ENCODE measurements at places on chromosomes 5 and 9.

- DNase-seq: no peak
Observed at GRCh38 chr5:14105718-14106410, 37.3 kb upstream of the TRIO start.

DNA sequence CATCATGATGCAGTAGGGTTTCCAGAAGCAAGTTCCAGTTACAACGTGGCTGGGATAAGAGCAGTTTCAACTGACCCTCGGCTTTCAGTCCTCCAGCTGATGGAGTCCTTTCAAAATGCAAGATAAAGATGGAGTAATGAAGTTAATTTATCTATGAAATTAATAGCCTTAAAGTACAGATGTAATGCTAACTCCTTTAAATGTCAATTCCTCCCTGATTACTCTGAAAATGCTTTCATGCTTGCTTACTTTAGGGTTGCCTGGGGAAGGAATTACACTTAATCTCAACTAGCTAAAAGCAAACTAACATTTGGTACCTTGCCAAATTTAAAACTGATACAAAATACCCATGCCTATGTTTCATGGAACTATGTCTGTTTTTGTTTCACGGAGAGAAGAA, 178.4 kb downstream of the KIAA0825 start:
- no peak for DNase-seq

GRCh38 chr5:153953411-153953810, 85.3 kb downstream of the FAM114A2 start:
- no peak for DNase-seq

- no peak for DNase-seq
Observed at GRCh38 chr5:52818360-52818759, 30.6 kb downstream of the ITGA1 start.

GRCh38 chr5:139046551-139046950, 151.6 kb downstream of the SIL1 start:
- no peak for DNase-seq

GRCh38 chr5:167255926-167256325, 1035.5 kb upstream of the WWC1 start:
- DNase-seq: no peak

DNA sequence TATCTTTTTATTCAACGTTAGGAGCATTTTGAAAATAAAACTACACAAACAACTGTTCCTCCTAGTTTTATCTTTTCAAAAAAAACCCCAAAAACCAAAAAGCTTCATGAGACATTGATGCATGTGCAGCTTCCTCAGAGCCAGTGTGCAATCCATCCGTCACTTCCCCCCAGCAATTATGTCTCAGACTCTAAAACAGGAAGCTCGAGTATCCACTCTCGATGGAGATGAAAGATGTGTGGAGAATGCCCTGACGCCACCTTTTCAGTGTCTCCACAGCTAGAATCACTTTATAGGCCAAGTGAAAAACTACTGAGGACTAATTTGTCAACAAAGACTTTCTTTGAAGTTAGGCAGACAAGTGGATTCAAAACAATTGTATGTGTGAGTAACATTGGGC, 408.9 kb upstream of the SMARCA2 start:
- no peak for DNase-seq

DNA sequence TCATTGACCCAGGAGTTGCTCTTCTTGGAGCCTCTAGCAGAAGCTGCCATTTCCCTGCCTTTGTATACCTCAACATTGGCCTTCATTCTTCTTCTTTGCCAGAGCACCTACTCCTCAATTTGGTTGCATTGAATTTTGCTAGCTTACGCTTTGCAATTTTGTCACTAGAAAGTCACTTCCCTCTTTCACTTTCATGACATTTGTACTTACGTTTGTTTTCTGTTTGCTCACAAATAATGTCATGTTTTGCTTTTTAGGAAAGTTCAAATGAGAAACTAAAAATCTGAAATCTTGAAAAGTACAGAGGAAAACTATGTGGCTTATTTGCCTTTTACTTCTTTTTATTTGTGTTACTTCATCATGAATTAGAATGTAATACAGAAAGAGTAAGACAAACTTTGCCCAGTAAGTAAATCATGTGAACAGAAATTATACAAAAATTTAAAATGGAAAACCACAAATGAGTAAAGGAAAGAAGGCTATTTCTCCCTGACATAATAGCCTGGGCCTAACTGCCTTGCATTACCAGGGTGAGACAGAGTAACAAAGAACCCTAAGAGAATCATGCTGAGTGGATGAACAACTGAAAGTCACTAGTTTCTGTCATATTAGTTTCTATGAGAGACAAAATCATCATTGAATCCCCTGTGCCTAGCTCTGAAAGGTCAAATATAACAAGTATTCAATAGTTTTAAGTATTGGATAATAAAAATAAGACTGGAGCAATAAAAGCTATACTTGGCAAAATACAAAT, 7.4 kb upstream of the IFNA1 start:
- DNase-seq: no peak

DNA sequence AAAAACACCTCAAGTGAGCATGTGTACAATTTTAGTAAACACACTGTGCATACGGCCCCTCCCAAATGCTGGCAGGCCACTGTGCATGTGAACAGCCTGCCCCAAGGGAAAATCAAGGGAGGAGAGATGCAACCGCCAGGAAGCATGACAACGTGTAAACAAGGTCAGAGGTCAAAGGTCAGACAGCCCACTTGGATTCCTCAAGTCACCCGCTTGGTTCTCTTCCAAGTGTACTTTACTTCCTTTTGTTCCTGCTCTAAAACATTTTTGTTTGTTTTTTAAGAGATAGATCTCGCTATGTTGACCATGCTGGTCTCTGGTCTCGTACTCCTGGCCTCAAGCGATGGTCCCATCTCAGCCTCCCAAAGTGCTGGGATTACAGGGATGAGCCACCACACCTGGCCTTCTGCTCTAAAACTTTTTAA, 126.7 kb upstream of the SHB start:
- no peak for DNase-seq

DNA sequence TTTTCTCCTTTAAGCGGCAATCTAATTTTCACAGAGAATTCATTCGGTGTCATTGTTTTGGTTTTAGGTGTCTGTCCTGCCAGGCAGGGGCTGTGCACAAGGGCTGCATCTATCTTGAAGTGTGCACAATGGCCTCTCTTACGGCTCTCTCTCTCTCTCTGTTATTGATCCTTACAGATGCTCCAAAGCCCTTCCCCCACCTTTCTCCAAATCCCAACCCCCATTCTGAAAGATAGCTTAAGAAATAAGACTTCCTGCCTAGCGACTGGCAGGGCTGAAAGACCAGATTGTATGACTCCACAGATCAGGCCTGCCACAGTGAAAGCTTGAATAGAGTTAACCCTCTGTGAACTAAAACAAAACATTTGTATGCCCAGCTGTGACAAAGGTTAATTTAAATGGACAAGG, 86.5 kb upstream of the NR5A1 start:
- DNase-seq: no peak

GRCh38 chr9:99411068-99411467, 189.0 kb downstream of the SEC61B start:
- DNase-seq: no peak

DNA sequence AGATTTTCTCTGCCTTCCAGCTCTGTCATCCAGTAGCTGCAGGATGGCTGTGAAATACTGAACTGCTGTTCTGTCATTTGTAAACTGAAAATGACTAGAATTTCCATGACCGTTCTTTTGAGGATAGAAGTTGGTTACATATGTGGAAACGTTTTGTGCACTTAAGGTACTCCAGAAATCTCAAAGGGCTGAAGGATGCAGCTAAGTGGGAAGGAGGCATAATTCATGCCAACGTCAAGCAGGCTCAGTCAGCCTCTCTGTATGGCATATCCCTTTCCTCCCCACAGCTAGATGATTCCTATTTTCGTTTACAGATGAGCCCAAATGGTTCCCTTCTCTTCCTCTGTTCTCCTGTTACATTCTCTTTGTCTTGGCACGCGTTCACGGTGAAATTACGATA, 257.6 kb downstream of the FBXL7 start:
- no peak for DNase-seq

- no peak for DNase-seq
Observed at GRCh38 chr5:65876970-65877369, 49.4 kb upstream of the ERBIN start.

DNA sequence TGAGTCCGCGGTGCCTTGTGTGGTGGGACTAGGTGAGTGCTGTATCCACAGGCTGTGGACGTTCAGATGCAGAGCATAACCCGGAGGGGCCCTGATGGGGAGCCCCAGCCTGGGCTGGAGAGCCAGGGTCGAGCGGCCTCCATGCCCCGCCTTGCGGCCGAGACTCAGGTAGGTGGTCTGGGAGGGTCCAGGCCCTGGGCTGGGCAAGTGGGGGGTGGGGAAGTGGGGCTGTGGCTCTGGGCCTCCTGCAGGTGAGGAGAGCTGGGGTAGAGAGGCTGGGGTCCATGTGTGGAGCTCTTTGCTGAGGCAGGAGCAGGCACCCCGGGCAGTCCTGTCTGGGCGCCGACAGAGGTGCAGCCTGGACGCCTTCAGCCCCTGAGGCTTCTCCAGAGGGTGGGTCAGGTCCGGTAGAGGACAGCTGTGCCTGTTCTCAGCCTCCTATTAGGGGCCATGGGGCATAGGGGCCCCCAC, 241.1 kb downstream of the CACNA1B start:
- no peak for DNase-seq

- no peak for DNase-seq
Observed at GRCh38 chr9:83355024-83355444, 183.2 kb downstream of the FRMD3 start.

GRCh38 chr9:35905912-35906679, at the start of gene HRCT1:
TSS of gene HRCT1 (plus strand) at chr9:35906202. CDS start at chr9:35906288, 86 bp downstream.
- DNase-seq: no peak

DNA sequence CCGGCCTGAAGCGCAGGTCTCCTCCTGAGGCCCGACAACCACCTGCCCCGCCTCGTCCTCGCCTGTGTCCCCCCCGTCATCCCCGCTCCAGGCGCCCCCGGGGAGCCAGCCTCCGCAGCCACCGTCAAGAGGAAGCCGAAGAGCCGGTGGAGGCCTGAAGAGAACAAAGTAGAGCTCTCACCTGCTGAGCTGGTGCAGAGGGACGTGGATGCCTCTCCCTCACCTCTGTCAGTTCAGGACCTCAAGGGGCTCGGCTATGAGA, 169.9 kb downstream of the HINT1 start:
- no peak for DNase-seq

DNA sequence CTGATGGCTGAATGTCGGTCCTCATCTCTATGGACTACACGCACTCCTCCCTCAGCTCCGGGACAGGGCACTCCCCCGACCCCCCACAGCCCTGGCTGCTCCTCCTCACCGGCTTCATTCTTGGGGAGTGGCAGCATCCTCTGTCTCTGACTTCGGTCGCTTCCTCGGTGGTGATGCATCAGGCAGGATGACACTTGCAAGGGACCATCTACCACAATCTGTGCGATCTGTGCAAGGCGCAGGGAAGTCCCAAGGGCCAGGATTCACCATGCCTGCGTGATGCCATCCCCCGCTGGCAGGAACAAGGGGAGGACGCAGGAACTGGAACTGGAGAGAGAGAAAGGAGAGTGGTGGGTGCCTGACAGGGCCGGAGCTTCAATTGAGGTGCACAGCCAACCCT, 2.2 kb upstream of the CACNA1B start:
- DNase-seq: no peak

DNA sequence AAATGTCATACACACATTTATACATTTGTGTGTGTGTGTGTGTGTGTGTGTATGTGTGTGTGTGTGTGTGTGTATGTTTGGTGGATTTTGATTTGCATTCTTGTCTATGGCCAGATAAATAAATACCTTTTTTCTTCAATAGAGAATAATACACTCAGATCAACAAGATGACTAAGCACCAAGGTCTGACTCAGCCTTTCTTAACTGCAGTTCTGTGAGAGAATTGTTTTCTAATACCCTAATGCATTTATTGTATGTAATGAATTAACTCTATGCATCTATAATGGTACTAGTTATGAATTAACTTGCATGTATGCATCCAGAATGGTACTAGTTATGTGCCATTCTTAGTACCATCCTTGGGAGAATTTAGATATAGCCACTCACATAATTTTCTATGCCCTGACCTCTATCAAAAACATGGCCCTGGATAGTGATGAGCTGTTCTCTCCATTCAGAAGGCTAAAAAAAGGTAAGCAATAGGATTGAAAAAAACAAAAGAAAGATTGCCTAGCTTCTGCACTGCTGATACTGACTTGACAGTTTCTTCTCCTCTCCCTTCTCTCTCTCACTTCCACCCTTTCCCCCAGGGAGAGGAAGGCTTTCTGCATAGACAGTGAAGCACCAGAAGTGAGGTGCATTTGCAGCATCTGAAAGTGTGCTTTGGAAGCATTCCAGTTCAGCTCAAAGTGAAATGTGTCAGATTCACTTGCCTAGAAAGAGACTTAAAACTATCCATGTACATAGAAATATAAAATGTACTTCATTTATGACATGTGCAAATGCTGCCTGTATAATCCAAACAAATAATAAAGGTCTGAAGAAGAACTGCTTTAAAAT, 55.1 kb upstream of the CCDC112 start:
- no peak for DNase-seq

DNA sequence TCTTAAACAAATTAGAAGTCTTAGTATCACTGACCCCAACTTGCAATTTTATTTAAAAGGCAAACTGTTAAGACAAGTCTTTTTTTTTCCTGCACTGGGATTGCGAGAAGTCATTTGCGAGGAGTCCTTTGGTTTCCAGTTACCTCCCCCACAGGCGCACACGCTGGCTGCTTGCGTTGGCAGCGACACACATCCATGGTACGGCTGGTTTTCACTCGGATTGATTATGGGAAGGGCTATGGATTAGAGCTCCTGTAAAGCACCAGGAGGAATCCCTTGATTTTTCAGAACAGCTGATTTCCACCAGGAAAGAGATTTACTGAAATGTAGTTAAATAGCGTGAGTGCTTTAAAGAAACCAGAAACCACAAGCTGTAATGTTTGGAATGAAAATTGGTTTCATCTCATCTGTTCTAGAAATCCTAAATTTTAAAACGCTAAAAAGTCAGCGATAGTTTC, 737 bp downstream of the SLC1A3 start:
- no peak for DNase-seq

- DNase-seq: no peak
Observed at GRCh38 chr5:4780633-4781032, 359.5 kb upstream of the ADAMTS16 start.

- DNase-seq: no peak
Observed at GRCh38 chr5:67493676-67494075, 297.1 kb upstream of the CD180 start.

Data from T-helper 9 cell (primary cell).